Activated gamma-delta T cell (primary cell): ENCODE measurements at places on chromosomes 4 and X.

- DNase-seq: no peak
Measured at GRCh38 chrX:119990556-119991004, 47.0 kb upstream of the NKAP start.

- DNase-seq: no peak
Measured at GRCh38 chr4:76977736-76978350, 28.3 kb downstream of the SEPTIN11 start.

DNA sequence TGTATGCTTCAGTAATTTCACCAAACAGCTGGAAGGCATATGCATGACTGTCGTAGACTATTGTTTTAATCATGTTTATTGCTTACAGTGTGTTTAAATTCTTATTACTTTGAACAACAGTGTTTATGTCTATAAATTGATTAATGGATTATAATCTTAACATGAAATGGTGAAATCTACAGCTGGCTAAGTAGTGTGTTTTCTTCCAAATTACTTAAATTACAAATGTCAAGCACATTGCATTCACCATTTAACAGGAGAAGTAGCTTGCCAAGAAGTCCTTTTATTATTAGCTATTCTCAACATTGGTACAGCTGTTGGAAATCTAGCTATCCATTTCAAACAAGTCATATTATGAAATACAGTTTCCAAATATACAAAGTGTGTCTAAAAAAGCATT, 849.3 kb upstream of the PCDH10 start:
- no peak for DNase-seq

DNA sequence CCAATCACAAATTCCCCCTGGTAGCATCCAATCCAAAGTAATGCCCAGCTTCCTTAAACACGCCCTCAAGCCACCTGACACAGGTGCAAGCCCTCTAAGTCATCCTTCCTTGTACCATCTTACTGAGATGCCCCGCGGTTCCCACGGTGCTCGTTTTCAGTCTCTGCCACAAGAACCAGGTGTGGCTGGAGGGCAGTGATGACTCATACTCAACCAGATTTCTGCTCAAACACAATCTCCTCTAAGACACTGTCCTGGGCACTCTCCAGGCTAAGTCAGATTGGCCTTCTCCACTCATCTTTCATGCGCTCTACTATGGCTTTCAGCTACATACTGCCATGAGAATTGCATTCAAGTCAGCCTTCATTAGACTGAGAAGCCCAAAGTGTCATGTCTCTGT, 3.5 kb downstream of the SH3KBP1 start:
- DNase-seq: no peak

- DNase-seq: no peak
Measured at GRCh38 chr4:3202836-3203820, 45.8 kb upstream of the MSANTD1 start.

- no peak for DNase-seq
Measured at GRCh38 chr4:54509057-54509456, 148.7 kb upstream of the KIT start.

DNA sequence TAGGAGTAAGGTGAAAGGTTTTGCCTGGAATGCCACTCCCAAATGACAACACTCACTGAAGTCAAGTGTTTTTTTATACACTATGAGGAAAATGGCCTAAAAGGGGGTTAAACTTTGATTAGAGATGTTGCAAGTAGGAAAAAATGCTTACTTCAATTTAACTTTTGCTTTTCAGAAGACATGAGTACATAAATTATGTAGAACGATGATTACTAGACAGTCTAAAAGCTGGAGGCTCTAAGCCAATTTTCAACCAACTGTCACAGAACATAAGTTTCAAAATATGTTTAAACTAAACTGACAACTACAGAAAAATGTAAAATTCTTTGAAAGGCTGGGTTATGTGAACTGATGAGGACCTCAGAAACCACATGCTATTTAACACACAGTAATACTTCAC, 83.4 kb downstream of the SHISA3 start:
- DNase-seq: no peak
